Effector memory CD8-positive, alpha-beta T cell (primary cell): ENCODE measurements at places on chromosomes 5 and 9.
A peak's percentile ranks its signal among the peaks of the same experiment; 100 is the strongest.

GRCh38 chr5:39437467-39437866 lies 12.7 kb upstream of the DAB2 start:
- no peak overlapping the region for H3K27ac ChIP-seq
- DNase-seq: no peak
- H3K27me3 ChIP-seq: peaks cover 10% of the 10 kb centered on the region
- no peaks in the 10 kb centered on the region for H3K36me3 ChIP-seq
- no peaks in the 10 kb centered on the region for H3K4me1 ChIP-seq
- H3K4me3 ChIP-seq: no peak overlapping the region

DNA sequence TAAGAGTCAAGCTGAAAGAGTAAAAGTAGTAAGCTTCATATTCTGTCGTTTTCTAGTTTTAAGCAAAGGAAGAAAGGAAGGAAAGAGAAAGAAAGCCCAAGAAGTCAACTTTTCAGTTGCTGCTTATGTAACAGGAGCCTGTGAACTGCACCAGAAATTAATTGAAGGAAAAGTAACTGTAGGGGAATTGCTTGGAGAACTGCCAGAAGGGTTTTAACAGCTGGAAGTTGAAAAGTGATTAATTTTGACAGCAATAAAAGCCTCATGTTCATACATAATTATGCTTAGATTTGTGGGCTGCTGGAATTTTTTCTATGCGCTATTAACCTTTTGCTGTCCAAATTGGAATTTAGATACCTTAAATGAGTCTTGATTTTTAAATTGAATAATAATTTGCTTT lies 255.7 kb downstream of the ENC1 start:
- DNase-seq: no peak
- no peaks in the 10 kb centered on the region for H3K4me1 ChIP-seq
- H3K4me3 ChIP-seq: no peak overlapping the region
- H3K27ac ChIP-seq: no peak overlapping the region

DNA sequence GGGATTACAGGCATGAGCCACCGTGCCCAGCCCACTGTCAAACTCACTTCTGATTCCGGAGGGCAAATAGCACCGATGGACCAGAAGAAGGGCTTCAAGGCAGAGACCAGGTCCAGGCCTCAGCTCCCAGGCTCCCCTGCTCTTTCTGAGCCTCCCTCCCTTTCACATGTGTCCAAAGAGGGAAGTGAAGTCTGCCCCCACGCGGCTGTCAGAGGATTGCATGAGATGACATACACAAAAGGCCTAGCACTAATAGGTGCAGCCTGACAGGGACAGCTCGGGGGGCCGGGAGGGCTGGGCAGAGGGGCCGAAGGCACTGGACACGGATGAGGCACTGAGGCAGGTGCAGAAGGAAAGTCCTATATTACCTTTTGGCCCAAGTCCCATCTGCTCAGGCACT lies 16.1 kb downstream of the FBP1 start:
- peaks cover 4% of the 10 kb centered on the region for H3K4me1 ChIP-seq
- no peak for DNase-seq
- H3K4me3 ChIP-seq: no peak overlapping the region
- peaks cover 4% of the 10 kb centered on the region for H3K36me3 ChIP-seq
- no peak overlapping the region for H3K27ac ChIP-seq

DNA sequence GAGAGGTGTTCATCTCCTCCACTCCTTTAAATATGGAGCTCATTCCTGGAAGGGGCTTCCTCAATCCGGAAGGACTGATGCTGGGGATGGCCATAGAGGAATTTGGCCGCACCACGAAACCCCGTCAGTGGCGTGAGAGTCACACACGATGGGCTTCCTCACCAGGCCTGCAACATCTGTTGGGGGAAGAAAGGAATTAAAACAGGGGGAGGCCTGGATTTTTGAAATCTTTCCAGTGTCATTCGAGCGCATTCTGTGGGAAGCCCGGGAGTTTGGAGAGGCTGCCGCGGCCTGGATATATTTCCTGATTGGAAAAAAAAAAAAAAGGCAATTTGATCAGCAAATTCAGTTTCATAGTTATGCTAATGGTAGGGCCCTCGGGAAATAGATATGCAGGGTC lies 76.3 kb upstream of the ORM1 start:
- H3K4me3 ChIP-seq: no peak overlapping the region
- no peak for DNase-seq
- H3K27ac ChIP-seq: no peak overlapping the region
- H3K36me3 ChIP-seq: no peaks in the 10 kb centered on the region

GRCh38 chr9:134982311-134982710 lies 64.6 kb upstream of the FCN1 start:
- H3K4me3 ChIP-seq: no peak overlapping the region
- no peak overlapping the region for H3K27ac ChIP-seq
- no peak for DNase-seq
- H3K27me3 ChIP-seq: peaks cover 57% of the 10 kb centered on the region
- no peaks in the 10 kb centered on the region for H3K4me1 ChIP-seq
- no peaks in the 10 kb centered on the region for H3K36me3 ChIP-seq

DNA sequence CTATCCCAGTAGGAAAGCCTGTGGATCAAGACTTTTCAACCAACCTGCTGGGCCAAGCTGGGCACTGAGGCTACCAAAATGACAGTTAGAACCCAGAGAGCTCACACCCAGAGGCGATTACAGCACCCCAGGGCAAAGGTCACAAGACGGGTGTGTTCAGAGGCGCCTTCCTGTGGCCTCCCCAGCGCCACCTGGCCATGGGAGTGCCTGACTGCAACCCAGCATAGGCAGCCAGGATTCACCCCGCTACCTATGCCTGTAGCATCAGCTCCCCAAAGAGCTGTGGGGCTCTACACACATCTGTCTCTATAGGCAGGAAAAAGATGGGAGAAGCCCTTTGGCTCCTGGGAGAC lies 33.5 kb downstream of the PDGFRB start:
- H3K27me3 ChIP-seq: no peaks in the 10 kb centered on the region
- no peaks in the 10 kb centered on the region for H3K4me1 ChIP-seq
- no peak overlapping the region for H3K27ac ChIP-seq
- H3K4me3 ChIP-seq: peak overlapping the region; percentile 9
- H3K36me3 ChIP-seq: peaks cover 5% of the 10 kb centered on the region

DNA sequence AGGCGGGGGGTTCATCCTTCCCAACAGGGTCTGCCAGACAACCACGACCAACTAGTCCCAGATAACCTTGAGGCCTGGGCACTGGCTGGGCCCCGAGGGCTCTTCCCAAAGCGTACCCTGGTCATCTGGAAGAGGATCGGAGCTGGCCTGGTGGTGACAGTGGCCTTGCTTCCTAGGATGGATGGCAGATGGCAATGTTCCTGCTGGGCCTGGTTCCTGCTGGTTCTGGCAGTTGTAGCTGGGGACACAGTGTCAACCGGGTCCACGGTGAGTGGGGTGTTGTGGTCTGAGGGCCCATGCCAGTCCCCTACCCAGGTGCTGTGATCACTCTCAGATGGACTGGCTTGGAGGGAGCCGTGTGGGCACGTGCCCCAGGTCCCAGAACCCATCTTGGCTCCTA lies 2.0 kb downstream of the ADAMTSL2 start:
- DNase-seq: no peak
- no peak overlapping the region for H3K27ac ChIP-seq
- no peak overlapping the region for H3K4me3 ChIP-seq
- H3K36me3 ChIP-seq: no peaks in the 10 kb centered on the region

GRCh38 chr9:37036776-37037502 lies 2.9 kb upstream of the PAX5 start:
- peak; percentile 27 for DNase-seq
- peaks cover 7% of the 10 kb centered on the region for H3K36me3 ChIP-seq
- H3K4me3 ChIP-seq: peak overlapping the region; percentile 83
- H3K27ac ChIP-seq: peak overlapping the region; percentile 17
- H3K27me3 ChIP-seq: peaks cover 52% of the 10 kb centered on the region
- peaks cover 19% of the 10 kb centered on the region for H3K4me1 ChIP-seq

DNA sequence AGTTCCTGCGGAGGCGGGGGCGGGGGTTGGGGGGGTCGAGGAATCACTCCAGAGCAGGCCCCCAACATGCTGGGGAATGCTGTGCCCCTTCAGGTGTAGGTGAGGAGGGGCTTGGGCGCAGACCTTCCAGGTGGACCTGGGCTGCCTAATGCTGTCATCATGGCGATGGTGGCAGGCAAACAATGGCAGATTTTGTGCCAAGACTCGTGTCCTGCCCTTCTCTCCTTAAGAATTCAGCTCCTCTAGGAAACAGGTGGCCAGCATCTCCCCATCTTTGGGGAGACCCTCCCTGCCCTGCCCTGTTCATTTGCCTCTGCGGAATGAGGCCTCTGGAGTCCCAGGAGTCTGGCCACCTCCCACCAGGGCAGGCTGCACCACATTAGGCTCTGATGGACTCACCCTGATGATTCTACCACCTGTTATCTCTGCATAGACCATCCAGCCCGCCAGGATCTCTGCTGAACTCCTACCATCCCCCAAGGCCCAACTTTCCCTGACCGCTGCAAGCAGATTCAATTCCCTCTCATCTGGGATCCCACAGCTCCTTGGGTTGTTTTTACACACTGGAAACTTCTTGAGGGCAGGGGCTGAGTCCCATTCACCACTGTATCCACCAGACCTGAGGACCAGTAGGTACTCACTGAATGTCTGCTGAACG lies 10.9 kb upstream of the SLC25A51 start:
- H3K27me3 ChIP-seq: no peaks in the 10 kb centered on the region
- peaks cover 5% of the 10 kb centered on the region for H3K4me1 ChIP-seq
- DNase-seq: no peak
- H3K36me3 ChIP-seq: no peaks in the 10 kb centered on the region

GRCh38 chr5:97986069-97986468 lies 787.4 kb upstream of the RGMB start:
- DNase-seq: no peak
- H3K27ac ChIP-seq: no peak overlapping the region

GRCh38 chr9:126084008-126084407 lies 242.6 kb upstream of the MVB12B start:
- DNase-seq: no peak
- H3K4me1 ChIP-seq: peaks cover 10% of the 10 kb centered on the region
- H3K4me3 ChIP-seq: no peak overlapping the region

DNA sequence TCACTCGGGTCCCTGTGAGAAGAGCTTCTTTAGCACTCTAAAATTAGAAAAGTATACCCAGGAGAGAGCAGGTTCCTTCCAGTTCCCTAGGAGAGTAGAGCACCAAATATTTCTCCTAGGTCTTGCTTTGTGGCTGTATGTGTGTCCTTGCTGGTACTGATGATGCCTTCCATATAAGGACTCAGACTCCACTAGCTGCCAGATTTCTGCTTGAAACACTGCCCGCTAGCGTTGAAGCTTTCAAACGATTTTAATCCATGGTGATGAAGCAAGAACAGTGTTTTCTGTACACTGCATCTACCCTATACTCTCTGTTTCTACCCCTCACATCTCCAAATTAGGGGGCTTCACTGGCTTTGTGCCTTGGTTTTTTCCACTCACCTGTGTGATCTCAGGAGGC lies 2.4 kb upstream of the SMC2 start:
- peaks cover 8% of the 10 kb centered on the region for H3K27me3 ChIP-seq
- DNase-seq: no peak
- H3K27ac ChIP-seq: no peak overlapping the region
- H3K36me3 ChIP-seq: peaks cover 8% of the 10 kb centered on the region
- H3K4me3 ChIP-seq: no peak overlapping the region
- peaks cover 10% of the 10 kb centered on the region for H3K4me1 ChIP-seq

DNA sequence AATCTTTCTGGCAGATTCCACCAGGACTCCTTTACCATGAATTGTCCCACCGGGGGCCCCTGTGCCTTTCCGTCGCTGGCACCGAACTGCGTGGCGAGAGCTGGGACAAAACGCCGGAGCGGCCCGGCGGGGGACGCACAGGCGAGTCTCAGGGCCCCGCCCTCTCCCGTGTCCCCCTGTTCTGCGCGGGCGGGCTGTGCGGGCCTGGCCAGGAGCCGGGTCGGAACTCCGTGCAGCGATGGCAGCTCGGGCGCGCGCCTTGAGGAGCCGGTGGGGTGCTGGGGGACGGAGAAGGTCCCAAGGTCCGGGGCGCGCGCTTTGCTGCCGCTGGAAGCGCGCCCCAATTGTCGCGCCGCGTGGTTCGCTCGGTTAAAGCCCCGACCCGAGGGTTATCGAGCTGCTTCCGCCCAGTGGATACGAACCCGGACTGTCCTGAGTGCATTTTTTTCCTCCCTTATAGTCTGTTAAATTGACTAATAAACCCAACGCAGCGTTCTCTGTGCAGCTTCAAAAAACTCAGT lies 125.3 kb downstream of the TMEM174 start:
- no peak overlapping the region for H3K4me3 ChIP-seq
- H3K27me3 ChIP-seq: peaks cover 97% of the 10 kb centered on the region
- no peak for DNase-seq
- peaks cover 13% of the 10 kb centered on the region for H3K36me3 ChIP-seq
- H3K27ac ChIP-seq: no peak overlapping the region

GRCh38 chr9:17425384-17425783 lies 153.5 kb upstream of the SH3GL2 start:
- no peak overlapping the region for H3K27ac ChIP-seq
- H3K36me3 ChIP-seq: no peaks in the 10 kb centered on the region
- no peak for DNase-seq
- no peak overlapping the region for H3K4me3 ChIP-seq

GRCh38 chr5:135631391-135631790 lies 52.6 kb upstream of the CXCL14 start:
- H3K4me1 ChIP-seq: no peaks in the 10 kb centered on the region
- H3K27me3 ChIP-seq: peaks cover 50% of the 10 kb centered on the region

DNA sequence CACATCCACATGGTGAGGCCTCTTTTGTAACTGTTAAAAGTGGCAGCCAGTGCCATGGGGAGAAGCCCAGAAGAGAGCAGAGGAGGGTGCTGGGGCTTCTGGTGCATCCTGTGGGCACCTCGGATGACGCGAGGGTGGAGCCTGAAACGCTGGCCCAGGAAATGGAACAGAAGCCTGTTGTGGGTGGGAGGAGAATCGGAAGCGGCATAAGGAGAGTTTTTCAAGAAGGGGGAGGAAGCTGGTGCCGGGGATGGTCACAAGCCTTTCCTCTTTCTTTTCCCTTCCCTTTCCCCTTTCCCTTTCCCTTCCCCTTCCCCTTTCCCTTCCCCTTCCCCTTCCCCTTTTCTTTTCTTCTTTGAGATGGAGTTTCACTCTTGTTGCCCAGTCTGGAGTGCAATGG lies 12.9 kb downstream of the ANKRD33B start:
- H3K4me3 ChIP-seq: no peak overlapping the region
- no peak for DNase-seq
- peaks cover 6% of the 10 kb centered on the region for H3K4me1 ChIP-seq

GRCh38 chr5:137032929-137033328 lies 466.2 kb downstream of the SPOCK1 start:
- H3K27me3 ChIP-seq: no peaks in the 10 kb centered on the region
- peaks cover 2% of the 10 kb centered on the region for H3K36me3 ChIP-seq
- DNase-seq: no peak
- no peaks in the 10 kb centered on the region for H3K4me1 ChIP-seq

DNA sequence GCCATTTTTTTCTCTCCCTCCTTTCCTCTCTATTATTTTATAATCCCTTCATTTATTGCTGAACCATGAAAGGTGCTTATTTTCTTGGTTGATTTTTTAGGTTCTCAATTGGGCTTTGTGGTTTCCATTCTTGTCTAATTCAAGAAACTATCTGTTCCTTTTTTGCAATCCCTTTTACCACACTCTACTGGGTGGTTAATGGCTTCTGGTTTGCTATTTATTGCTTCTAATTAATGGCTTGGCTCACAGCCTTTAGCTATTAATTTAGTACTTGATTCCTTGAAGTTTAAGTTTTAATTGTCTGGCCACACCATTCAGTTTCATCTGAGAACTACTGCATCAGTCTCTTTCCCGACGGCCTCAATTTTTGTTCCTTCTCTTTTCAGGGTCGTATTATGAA lies 5.6 kb downstream of the FRRS1L start:
- H3K4me1 ChIP-seq: no peaks in the 10 kb centered on the region
- H3K4me3 ChIP-seq: no peak overlapping the region
- no peak for DNase-seq
- no peak overlapping the region for H3K27ac ChIP-seq
- H3K27me3 ChIP-seq: peaks cover 49% of the 10 kb centered on the region
